ENCODE measurements at places on chromosomes 1 and 21. TPM values are rescaled to one million over a fixed set of nuclear protein-coding genes. Genes with fewer than 3 reads are reported as not detected.

GRCh38 chr1:48582408-48582807 lies 110.4 kb upstream of the SPATA6 start:
- no peaks in the 10 kb centered on the region for H3K36me3 ChIP-seq
- no peak overlapping the region for H3K27ac ChIP-seq
- H3K27me3 ChIP-seq: peaks cover 7% of the 10 kb centered on the region
- peaks cover 20% of the 10 kb centered on the region for H3K4me1 ChIP-seq
- H3K4me3 ChIP-seq: no peak overlapping the region

DNA sequence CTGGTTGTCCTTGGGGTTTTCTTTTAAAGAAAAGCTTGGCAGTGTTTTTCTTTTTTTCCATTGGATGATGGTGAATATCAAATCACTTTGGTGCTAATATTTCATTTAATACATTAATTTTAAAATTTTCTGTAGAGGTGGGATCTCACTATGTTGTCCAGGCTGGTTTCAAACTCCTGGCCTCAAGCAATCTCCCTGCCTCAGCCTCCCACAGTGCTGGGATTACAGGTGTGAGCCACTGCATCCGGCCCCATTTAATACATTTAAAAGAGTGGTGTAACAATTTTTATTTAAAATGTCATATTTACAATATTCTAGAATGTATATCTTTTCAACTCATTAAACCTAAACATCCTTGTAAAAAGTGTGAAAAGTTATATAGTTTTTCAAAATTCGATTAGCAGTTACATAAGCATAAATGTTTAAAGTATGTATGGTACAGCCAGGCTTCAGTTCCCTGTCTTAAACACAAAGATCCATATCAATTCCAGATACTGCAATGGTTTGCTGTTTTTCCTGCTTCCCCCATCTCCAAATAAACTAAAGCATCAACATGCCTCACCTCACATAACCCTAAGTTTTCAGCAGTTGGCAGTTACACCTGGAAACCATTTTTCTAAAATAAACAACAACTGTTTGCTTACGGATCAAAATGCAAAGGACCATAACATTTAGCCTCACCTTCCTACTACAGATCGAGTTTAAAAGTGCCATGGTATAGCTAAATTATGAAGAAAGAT lies 8.9 kb upstream of the LGALS8 start:
- no peak overlapping the region for H3K4me3 ChIP-seq
- peaks cover 24% of the 10 kb centered on the region for H3K4me1 ChIP-seq
- no peak for DNase-seq
- no peaks in the 10 kb centered on the region for H3K36me3 ChIP-seq

DNA sequence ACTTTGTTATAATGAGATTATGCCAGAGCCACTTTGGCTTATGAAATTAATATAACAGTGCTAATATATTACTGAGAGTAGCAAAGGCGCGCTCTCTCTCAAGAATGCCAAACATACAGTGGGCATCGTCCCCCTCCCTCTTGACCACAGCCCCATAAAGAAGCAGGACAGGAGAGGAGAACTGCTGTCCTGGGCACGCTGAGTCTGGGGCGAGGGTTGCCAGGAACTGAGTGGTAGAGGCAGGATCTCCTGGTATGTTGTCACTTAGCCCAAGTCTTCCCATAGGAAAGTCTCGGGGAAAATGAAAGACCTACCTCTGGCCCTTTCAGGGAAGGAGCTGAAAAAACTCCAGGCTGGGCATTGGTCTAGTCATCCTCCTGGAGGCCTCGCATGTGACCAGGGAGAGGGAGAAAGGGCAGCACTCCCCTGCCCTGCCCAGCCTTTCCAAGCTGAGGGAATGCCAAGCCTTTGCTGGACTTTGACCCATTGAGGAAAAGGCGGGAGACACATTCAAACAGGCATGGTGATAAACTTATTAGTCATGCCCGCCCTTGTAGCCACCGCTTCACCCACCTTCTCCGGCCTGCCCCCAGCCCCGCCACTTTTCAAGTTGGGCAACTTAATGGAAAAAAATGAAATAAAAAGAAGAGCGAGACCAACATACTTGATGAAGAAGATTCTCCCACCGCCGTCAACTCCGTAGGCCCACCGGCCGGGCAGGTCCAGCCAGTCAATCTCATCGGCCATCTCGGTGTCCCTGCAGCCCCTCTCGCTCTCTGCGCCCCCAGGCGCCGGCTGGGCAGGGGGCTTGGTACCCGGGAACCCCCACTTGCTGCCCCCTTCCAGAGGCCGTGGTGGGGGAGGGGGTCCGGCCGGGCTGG lies 17.4 kb upstream of the PLEKHA6 start:
- peaks cover 25% of the 10 kb centered on the region for H3K4me1 ChIP-seq
- peaks cover 53% of the 10 kb centered on the region for H3K27me3 ChIP-seq
- no peak overlapping the region for H3K27ac ChIP-seq

DNA sequence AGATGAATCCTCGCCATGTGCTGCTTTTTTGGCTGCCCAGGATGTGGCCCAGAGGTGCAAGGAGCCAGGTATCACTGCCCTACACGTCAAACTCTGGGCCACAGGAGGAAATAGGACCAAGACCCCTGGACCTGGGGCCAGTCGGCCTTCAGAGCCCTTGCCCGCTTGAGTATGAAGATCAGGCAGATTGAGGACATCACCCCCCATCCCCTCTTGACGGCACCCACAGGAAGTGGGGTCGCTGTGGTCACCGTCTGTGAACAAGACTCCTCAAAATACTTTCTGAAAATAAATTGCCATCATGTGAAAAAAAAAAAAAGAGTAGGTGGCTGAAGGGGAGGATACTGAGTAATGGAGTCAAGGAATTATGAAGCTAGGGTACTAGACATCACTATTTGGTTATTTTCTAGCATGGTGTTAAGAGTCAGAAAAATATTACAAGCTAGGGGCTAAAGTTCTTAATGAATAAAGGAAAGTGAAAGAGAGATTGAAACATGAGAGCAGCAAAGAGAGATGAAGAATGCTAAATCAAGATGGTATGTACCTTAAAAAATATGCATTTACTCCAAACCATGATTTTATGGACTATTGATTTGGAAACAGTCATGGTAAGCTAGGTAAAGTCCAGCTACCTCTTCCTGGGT lies 84.9 kb downstream of the CLEC20A start:
- H3K4me3 ChIP-seq: no peak overlapping the region
- no peak overlapping the region for H3K27ac ChIP-seq
- H3K4me1 ChIP-seq: no peaks in the 10 kb centered on the region
- H3K36me3 ChIP-seq: peaks cover 27% of the 10 kb centered on the region
- no peak for DNase-seq
- no peaks in the 10 kb centered on the region for H3K27me3 ChIP-seq

DNA sequence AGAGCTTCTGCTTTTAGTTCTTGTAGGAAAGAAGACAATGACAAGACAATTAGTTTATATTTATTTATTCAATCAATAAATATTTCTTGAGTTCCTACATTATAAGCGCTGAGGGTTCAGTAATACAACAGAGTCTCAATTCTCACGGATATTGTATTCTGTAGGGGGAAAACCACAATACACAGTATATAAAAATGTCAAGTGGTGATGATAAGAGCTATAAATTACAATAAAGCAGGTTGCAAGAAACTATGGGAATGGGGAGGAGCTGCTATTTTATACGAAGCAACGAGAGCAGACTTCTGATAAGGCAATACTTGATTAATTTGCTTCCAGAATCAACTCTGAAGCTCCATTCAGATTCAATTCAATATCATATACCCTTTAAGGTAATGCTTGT lies 10.6 kb upstream of the XCL1 start:
- no peak overlapping the region for H3K4me3 ChIP-seq
- no peak overlapping the region for H3K27ac ChIP-seq
- peaks cover 2% of the 10 kb centered on the region for H3K4me1 ChIP-seq
- no peaks in the 10 kb centered on the region for H3K36me3 ChIP-seq

DNA sequence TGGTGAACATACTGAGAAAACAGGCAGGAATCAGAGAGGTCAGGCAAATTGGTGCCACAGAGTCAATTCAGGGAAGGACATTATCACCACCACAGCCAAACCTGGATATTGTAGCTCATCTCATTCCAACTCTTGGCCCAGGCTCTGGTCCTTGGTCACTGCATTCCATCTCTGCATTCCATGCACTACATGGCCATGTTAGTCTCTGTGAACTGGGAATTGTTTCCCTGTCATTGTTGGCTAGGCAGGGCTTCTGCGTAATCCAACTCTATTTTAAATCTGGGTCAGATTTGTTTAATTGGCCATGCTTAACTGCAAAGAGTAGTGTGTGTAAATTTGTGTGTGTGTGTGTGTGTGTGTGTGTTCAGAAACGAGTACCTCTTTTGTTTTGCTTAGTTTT lies 837.6 kb upstream of the ADAMTS5 start:
- H3K36me3 ChIP-seq: no peaks in the 10 kb centered on the region
- no peaks in the 10 kb centered on the region for H3K27me3 ChIP-seq
- H3K27ac ChIP-seq: no peak overlapping the region
- H3K4me3 ChIP-seq: no peak overlapping the region
- H3K4me1 ChIP-seq: peaks cover 29% of the 10 kb centered on the region

- H3K4me1 ChIP-seq: no peaks in the 10 kb centered on the region
- H3K4me3 ChIP-seq: no peak overlapping the region
- H3K27ac ChIP-seq: no peak overlapping the region
- H3K36me3 ChIP-seq: peaks cover 20% of the 10 kb centered on the region
- no peaks in the 10 kb centered on the region for H3K27me3 ChIP-seq
- DNase-seq: no peak
Measured at GRCh38 chr1:21885236-21886037, 51.7 kb downstream of the HSPG2 start.

The ANKRD35 gene
- total RNA-seq: 0.58 TPM

GRCh38 chr1:206829282-206829681 lies 36.1 kb upstream of the IL20 start:
- no peak overlapping the region for H3K27ac ChIP-seq
- H3K4me3 ChIP-seq: no peak overlapping the region
- no peak for DNase-seq
- no peaks in the 10 kb centered on the region for H3K36me3 ChIP-seq
- H3K27me3 ChIP-seq: peaks cover 8% of the 10 kb centered on the region

- H3K27me3 ChIP-seq: no peaks in the 10 kb centered on the region
- peak overlapping the region; percentile 95 for H3K27ac ChIP-seq
- no peak overlapping the region for H3K4me3 ChIP-seq
- DNase-seq: no peak
- peaks cover 12% of the 10 kb centered on the region for H3K36me3 ChIP-seq
- peaks cover 66% of the 10 kb centered on the region for H3K4me1 ChIP-seq
Measured at GRCh38 chr1:117096951-117097408, 24.6 kb downstream of the TRIM45 start.

GRCh38 chr21:42512346-42513034 lies 1.2 kb upstream of the SLC37A1 start:
- DNase-seq: no peak
- H3K27ac ChIP-seq: peak overlapping the region; percentile 49
- H3K4me1 ChIP-seq: peaks cover 45% of the 10 kb centered on the region
- no peaks in the 10 kb centered on the region for H3K27me3 ChIP-seq
- H3K4me3 ChIP-seq: peak overlapping the region; percentile 70

DNA sequence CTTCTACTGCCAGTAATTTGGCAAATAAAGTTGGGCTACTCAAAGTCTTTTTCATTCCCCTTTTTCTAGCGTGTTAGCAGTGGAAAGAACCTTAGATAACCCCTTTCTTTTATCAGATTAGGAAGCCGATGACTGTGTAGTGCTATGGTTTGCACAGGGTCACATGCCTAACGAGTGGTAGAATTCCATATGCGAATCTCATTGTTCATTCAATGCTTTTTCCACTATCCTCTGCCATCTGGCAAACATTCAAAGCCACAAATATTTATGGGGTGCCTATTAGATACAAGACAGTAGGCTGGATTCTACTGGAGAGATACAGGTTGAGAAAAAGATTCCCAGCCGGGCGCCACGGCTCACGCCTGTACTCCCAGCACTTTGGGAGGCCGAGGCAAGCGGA lies 14.9 kb upstream of the IER5 start:
- peak overlapping the region; percentile 39 for H3K27ac ChIP-seq
- DNase-seq: no peak

DNA sequence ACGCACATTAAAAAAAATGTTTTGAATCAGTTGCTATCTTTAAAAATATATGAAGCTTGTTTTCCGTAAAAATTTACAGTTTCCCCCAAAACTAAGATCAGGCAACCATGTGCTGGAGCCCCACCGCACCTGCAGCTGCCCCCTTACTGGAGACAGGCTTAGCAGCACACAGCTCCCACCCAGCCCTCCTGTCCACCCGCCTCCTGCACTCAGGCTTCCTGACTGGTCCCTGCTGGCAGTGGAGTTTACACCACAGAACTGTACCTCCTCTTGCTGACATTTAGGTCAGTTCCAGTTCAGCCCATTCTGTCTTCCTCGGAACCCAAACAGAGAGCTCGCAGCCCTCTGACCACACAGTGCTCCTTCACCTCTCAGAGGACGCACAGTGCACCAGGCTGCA lies 2.1 kb downstream of the GPR161 start:
- peak overlapping the region; percentile 70 for H3K27ac ChIP-seq
- no peaks in the 10 kb centered on the region for H3K27me3 ChIP-seq
- peaks cover 15% of the 10 kb centered on the region for H3K36me3 ChIP-seq
- H3K4me1 ChIP-seq: peaks cover 29% of the 10 kb centered on the region
- peak overlapping the region; percentile 75 for H3K4me3 ChIP-seq

The CYP4A11 gene
- not detected for total RNA-seq

DNA sequence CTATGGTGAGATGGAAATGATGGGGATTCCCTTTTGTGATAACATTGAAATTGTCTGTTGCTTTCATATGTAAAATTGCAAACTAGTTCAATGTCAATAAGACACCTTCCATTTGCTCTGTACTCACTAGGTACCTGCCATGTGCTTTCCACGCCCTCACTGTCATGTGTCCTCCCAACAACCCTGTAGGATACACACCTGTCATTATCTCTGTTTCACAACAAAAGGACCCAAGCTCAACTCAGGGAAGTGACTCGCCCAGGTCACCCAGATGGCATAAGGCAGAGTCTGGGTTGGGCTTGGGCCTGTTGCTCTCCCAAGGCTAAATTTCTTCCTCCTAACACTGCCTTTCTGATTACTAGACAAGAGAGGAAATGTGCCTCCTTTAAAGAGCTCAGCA lies 45.3 kb upstream of the MCOLN3 start:
- no peak overlapping the region for H3K27ac ChIP-seq
- no peaks in the 10 kb centered on the region for H3K36me3 ChIP-seq
- H3K4me3 ChIP-seq: no peak overlapping the region
- no peak for DNase-seq

GRCh38 chr1:226967665-226968064 lies 27.6 kb downstream of the COQ8A start:
- H3K4me3 ChIP-seq: no peak overlapping the region
- no peak for DNase-seq
- no peaks in the 10 kb centered on the region for H3K27me3 ChIP-seq

The PDZK1 gene
- total RNA-seq: 0.64 TPM

The APCS gene
- not detected for total RNA-seq

The S100A7 gene
- total RNA-seq: not detected

The NUP210L gene
- 0.04 TPM for total RNA-seq

DNA sequence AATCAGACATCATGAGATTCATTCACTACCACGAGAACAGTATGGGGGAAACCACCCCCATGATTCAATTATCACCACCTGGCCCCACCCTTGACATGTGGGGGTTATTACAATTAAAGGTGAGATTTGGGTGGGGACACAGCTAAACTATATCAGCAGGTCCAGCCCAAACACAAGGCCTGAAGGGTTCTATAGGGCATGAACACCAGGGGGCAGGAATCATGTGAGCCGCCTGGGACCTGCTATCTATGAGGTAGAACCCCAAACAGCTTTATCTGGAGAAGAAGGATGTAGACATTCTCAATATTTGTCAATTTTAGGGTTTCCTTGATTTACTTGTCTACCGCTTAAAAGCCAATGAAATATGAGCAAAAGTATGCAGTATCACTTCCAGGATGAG lies 294.9 kb upstream of the DEPDC1 start:
- H3K4me1 ChIP-seq: no peaks in the 10 kb centered on the region
- no peaks in the 10 kb centered on the region for H3K36me3 ChIP-seq
- H3K27me3 ChIP-seq: no peaks in the 10 kb centered on the region
- DNase-seq: no peak
- no peak overlapping the region for H3K4me3 ChIP-seq
- H3K27ac ChIP-seq: no peak overlapping the region

- no peaks in the 10 kb centered on the region for H3K4me1 ChIP-seq
- peaks cover 2% of the 10 kb centered on the region for H3K27me3 ChIP-seq
- DNase-seq: no peak
- no peaks in the 10 kb centered on the region for H3K36me3 ChIP-seq
Measured at GRCh38 chr1:158371188-158371953, 17.7 kb downstream of the CD1E start.

Measured in mesothelial cell of epicardium (in vitro differentiated cells).